Stimulated activated CD8-positive, alpha-beta memory T cell treated with anti-CD3 and anti-CD28 coated beads, Interleukin-15, amount 100 ng/mL, for 1 hour (primary cell): ENCODE measurements at places on chromosomes 7 and 10.

- DNase-seq: no peak
Observed at GRCh38 chr7:117567781-117568180, 88.0 kb downstream of the CFTR start.

DNA sequence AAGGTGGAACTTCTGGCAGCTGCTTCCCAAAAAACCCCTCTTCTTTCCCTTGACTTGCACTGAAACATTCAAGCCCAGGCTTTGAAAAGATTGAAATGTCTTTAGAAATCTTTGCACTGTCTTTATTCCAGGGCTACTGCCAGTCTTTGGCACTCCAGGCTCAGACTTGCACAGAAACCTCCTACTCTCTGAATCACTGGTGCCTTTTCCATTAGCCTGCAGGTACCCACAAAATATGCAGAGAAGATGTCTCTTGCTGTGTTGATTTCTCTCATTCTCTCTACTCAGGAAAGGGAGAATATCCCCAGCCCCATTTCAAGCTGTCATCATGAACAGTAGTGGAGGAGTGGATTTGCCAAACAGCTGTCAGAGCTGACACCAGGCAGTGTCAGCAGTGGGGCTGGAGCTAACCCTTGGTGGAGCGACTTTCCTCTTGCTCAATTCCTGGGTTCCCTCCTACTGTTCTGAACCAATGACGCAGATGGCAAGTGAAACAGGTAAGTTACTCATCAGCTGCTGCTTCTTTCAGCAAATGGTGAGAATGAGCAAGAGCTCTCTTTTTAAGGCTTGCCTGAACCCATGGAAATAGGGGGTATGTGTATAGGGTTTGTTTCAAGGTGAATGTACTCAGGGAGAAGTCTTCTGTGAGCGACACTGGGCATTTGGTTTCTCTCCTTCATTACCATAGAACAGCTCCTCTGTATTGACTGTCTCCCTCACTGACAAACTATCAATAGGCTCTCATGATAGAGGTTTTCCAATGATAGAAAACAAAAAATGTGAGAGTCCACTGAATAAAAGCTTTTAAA, 362.4 kb downstream of the ADRA2A start:
- no peak for DNase-seq

- DNase-seq: no peak
Observed at GRCh38 chr7:138105221-138105620, 29.0 kb downstream of the AKR1D1 start.

DNA sequence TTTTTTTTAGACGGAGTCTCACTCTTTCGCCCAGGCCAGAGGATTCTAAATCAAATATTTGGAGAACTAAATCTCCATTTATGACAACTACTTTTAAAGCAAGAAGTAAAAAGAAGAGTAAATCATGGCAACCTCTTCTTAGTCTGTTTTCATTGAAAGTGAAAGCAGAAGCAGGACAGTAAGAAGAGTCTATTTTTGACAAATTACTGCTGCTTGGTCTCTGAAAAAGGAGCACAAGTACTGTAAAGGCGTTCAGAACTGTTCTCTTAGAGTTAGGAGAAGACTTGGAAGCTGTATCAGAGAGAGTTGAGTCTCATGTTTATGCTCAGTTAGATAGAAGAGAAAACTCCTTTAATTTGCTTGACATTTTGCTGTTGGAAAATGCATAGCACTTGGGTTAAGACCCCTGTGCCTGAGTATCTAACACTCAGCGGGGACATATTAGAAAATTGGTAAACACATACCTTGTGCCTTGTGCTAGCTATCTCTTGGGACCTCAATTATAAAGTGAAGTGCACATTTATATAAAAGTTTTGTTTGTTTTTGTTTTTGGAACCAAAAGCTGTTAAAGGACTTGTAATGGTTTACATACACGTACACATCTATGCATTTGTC, 433.0 kb downstream of the ANKRD7 start:
- no peak for DNase-seq

- DNase-seq: no peak
Observed at GRCh38 chr7:126803990-126804389, 448.8 kb downstream of the GRM8 start.

DNA sequence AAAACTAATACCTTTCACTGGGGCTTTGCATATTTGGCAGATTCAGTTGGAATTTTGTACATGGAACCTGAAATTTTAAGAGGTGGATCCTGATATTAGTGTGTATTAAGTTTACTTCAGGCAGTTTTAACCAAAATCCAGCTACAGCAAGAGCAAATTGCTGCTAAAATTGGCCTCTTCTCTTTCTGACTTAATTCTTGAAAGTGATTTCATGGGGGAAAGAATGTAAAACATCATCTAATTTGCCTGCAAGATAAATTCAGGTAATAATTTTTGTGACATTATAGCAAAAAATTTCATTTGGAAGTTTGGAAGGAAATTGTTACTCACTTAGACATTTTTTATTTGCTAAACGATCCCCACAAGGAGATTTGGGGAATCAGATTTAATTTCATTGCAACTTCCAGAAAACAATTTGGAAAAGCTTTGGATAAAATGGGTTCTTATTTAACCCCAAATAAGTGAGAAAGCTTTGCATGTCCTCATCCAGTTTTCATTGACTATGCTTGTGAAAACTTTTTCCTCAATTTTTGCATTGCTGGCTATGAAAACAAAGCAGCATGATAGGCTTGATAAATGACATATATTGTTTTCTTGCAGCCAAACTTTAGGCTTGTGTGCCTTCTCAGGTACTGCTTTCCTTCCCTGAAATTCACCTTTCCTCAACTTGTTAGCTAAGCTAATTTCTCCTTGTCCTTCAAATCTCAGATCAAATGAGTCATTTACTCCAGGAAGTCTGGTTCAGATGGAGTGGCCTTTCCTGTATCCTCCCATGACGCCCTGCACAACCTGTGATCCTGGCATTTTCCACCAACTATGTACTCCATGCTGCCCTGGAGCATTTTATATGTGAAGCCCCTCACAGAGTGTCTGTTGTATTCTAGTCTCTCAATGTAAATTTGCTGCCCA, 27.4 kb upstream of the ZNF438 start:
- DNase-seq: no peak

- no peak for DNase-seq
Observed at GRCh38 chr10:60777696-60778213, 523 bp upstream of the CDK1 start.

DNA sequence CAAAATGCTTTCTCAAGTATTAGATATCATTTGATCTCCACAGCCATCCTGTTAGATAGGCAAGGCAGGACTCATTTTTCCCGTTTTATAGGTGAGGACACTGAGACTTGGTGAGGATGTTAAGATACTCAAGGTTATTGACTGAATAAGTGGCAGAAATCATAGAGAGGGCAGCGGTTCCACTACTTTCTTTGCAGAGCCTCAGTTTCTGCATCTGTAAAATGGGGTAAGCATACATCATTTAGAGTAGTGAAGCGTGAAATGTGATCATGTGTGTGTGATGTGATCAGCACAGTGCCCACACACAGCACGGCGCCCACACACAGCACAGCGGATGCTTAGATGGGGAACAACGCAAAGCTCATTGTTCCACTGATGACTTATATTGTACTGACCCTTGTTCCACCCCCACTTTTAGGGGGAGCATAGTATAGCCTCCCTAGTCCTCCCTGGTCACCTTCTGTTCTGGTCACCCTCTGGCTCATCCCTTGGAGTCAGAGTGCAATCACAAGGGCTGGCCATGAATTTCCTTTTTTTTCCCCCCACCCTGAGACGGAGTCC, 10.5 kb downstream of the UBTD1 start:
- DNase-seq: no peak

- no peak for DNase-seq
Observed at GRCh38 chr7:151252961-151253711, 4.6 kb upstream of the SMARCD3 start.

GRCh38 chr10:71878327-71879034, 27.4 kb upstream of the PSAP start:
- no peak for DNase-seq

- DNase-seq: no peak
Observed at GRCh38 chr10:64463406-64463805, 942.2 kb downstream of the REEP3 start.

GRCh38 chr10:75403144-75403938, 1.8 kb upstream of the ZNF503 start:
- no peak for DNase-seq

DNA sequence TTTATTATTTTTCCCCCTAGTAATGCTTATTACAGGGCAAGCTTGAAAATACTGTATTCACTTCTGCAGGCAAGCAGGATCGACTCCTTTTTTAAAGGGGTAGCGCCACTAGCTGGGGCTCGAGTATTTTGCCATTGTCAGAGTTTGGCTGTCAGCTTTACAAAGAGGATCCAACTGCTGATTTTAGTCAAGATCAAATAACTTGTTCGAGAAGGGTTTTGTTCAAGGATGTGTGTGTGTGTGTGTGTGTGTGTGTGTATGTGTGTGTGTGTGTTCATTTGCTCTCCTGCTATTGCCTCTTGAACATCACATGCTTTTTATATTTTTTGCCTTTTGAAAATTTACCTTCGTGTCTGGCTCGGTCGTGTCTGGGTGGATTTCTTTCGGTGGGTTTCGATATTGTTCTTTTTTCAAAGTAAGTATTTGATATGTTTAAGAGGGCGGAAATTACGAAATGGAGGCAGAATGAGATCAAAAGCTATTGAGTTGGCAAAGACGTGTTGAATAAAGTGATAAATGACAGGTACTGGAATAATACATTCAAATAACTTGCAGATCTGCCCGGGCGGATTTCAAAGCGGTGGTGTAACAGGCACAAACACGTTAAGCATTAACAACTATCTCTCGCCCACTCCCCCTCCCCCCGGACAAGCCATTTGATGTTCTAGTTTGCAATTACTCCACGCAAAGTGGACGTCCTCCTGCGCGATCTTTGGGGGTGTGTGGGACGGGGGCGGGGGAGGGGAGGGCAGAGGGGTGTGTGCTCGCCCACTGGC, 1.1 kb downstream of the ARID5B start:
- peak; percentile 51 for DNase-seq

DNA sequence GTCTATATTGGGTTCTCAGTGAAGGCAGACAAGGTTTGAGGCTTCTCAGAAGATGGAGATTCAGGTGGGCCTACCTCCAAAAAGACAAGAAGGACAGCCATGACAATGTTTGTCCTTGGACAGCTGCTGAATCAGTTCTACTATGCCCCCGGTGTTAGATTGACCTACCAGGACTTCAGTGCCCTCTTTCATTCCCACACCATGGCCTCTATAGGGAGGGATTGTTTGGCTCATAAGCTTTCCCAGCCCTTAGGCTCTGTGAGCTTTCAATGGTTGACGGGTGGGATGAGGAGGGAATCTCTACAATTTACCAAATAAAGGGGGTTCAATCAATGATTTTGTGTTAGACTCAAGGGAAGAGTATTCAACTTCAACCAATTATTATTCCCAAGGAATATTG, 23.4 kb upstream of the RAPGEF5 start:
- no peak for DNase-seq

DNA sequence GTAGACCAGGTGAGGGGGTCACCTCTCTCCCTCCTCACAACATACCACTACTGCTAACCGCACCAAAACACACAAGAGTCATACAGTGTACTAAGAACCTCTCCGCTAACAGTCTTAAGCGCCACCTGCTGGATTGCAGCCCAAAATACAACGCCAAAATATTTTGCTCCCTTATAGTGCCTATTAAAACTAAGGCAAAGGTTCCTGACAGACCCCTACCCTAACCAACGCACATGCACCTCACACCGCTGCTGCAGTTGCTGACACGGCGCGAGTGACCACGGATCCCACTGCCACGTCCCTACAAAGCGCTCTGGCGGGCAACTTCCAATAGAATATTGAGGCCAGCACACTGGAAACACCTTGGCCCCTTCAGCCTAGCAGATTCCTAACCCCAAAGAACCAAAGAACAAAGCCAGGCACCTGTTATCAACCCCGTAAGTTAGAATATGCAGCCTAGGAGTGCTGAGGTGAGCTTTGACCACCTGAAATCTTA, 563.6 kb upstream of the SEMA3D start:
- DNase-seq: no peak

DNA sequence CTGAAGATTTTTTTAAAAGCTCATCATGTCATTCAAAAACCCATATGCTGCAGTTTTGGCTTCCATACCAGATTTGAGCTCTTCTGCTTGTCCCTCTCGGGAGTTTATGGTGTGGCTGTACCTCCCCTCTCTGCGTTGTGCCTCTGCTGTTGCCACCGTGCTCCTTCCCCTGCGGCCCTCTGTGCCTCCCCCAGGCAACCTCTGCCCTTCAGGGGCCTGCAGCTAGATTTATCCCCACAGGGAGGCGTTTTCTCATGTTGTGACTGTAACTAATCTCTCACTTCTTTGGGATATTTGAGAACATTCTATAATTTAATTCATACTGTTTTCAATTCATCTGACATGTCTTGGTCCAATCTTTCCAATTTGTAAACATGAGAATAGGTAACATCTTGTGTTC, 52.7 kb downstream of the TASOR2 start:
- DNase-seq: no peak

- DNase-seq: no peak
Observed at GRCh38 chr10:28411648-28412047, 108.8 kb upstream of the MPP7 start.

GRCh38 chr10:44576702-44577191, 191.8 kb upstream of the CXCL12 start:
- DNase-seq: no peak

DNA sequence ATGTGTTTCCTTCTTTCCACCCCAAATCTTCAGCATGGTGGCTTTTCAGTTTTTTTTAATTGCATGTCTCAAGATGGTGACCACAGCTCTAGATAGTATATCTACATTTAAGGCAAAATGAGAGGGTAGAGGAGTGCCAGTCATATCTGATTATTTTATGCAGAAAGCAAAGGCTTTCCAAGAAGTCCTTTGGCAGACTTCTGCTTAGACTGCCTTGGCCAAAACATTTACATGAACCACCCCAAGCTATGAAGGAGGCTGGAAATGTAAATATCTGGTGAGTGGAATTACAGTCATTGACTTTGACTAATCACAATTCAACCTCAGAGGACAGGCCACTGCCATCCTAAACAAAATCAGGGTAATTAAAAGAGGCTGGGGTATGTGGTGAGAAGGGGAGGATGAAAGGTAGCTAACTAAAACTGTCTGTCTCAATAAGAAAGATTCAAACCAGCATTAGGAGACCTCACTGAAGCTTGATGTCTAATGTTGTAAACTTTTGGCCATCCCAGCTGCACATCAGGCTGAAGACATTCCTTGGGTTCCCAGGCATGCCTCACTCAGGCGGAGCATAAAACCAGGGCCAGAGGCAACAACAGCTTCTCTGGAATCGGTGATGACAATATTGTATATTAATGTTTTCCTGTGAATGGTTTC, 53.4 kb downstream of the PPP1R3C start:
- DNase-seq: no peak
